RWPE1 (cell line): ENCODE measurements at places on chromosomes 1 and 21.

DNA sequence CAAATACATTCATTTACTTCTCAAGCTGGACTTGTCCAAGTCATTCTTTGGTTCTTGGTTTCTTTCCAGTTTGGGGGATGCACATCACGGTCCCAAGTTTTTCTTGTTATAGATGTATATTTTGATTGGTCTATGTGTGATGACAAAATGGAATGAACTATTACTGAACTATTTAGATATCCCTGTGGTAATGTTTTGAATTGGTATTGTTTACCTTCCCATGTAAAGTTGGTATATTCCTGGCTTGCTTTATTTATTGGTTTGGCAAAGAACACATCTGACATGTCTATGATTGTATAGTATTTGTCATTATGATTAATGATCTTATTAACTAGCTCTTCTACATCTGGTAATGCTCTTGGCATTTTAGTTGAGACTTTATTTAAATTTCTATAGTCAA is 22.4 kb upstream of the ZNF692 start:
- DNase-seq, result no peak

- no peak for DNase-seq
Observed at GRCh38 chr1:173191011-173191705, 16.0 kb downstream of the TNFSF4 start.

- DNase-seq, result no peak
Observed at GRCh38 chr1:190193508-190194115, 284.1 kb downstream of the BRINP3 start.

DNA sequence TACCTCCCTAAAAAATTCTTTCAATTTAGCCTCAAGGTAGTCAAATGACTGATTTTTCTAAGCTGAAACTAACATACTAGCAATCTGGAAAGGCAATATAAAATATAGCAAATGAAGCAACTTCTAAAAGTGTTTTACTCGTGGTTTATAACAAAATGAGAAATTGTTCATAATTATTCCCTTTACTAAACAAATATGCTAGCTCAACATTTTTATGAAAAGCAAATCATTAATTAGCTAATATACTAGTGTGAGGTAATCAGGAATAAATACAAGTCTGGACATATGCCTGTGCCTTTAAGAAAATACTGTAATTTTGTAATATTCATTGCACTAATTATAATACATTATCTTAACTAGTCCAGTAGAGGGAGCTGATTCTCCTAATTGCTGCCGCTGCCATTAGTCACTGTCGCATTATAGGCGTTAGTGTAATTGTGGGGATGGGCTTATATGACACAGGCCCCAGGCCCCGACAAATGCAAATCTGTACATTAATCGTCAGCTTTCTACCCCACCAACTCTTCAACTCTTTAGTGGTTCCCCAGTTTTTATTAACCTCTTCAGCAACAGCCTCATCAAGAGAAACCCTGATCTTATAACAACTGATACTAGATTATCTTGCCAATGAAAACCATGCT is 160.9 kb downstream of the GABPA start:
- DNase-seq, result peak; percentile 48

DNA sequence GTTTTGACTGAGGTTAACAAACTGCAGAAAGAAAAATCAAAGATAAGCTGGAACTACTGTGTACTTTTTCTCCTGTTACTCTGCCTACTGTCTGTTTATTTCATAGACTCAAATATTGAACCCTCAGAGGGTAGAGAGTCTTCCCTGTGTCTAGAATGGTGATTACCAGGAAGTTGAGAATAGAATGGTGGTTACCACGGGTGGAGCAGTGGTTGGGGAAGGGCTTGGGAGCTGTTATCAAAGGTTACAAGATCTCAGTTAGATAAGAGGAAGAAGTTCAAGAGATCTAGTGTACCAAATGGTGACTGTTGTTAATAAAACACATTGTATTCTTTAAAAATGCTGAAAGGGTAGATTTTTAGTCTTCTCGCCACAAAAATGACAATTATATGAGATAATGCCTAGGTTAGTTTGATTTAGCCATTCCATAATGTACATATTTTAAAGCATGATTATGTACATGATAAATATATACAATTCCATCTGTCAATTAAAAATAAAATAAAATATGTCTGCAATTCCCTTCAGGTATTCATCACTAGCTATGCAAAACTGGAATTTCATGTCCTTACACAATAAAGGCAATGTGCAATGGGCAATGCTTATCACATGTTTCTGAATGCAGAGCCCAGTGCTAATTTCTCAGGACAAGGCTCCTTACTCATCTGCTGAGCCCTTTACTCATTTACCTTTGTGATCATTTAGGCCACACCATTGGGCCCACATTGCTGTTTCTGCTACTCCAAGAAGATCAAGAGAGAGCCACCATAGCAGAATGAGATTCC is 474.3 kb upstream of the CAMK1G start:
- no peak for DNase-seq

GRCh38 chr1:31683997-31684396 is 19.8 kb downstream of the COL16A1 start:
- DNase-seq, result no peak

- no peak for DNase-seq
Observed at GRCh38 chr1:245043611-245043940, 111.2 kb upstream of the KIF26B start.

DNA sequence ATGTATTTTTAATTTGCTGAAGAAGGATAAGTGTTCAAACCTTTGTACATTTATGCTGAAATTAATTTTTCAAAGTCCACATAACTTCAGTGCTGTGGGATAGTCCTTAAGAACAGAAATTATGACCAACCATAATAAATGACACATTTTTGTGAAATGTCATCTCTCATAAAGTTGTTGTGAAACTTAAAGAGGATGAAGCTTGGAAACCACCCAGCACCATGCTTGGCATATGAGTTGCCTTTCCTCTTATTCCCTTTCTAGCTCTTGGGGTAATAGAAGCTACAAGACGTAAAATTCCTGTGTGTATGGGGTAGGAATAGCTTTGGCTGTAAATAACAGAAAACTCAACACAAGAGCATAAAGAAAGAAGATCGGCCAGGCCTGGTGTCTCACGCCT is 18.9 kb upstream of the USP24 start:
- DNase-seq, result no peak

DNA sequence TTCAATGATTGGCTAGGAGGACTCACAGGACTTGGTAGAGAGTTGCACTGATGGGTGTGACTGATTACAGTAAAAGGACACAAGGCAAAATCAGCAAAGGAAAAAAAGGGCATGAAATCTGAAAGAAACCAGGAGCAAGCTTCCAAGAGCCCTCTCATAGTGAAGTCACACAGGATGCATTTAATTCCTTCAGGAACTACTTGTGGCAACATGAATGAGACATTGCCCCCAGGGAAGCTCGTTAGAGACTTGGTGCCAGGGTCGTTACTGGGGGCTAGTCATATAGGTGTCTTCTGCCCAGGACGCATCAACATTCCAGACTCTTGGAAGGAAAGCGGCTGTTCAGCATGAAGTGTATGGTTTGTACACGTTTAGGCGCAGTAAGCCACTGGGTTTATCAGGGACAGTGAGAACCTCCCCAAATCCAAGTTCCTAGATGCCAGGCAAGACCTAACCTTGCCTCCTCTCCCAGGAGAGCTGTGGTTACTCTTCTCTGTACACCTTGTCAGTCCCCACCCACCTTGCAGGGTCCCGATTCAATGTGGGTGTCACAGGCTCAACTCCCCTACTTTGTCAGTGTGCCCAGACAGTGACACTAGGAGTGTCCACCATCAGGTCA is 26.0 kb upstream of the C2CD2 start:
- no peak for DNase-seq

GRCh38 chr1:212186427-212187207 is 98.6 kb upstream of the PPP2R5A start:
- no peak for DNase-seq

GRCh38 chr1:166485620-166486019 is 318.8 kb upstream of the FAM78B start:
- DNase-seq, result peak; percentile 4

DNA sequence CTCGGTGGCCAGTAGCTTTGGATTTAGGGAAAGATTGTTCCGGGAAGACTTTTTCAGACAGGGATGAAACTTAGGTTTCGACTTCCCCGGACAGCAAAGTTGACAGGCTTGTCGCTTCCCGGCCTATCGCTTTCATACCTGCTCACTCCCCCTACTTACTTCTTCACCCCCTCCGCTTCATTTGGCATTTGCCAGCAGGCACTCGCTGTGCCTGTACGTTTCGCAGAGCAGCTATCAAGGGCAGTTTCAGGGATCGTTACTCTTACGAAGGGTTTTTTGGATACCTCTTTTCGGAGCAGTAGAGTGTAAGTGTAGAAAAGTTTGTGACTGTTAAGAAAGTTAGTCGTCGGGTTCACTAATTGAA is 393 bp downstream of the BLZF1 start:
- DNase-seq, result peak; percentile 16

DNA sequence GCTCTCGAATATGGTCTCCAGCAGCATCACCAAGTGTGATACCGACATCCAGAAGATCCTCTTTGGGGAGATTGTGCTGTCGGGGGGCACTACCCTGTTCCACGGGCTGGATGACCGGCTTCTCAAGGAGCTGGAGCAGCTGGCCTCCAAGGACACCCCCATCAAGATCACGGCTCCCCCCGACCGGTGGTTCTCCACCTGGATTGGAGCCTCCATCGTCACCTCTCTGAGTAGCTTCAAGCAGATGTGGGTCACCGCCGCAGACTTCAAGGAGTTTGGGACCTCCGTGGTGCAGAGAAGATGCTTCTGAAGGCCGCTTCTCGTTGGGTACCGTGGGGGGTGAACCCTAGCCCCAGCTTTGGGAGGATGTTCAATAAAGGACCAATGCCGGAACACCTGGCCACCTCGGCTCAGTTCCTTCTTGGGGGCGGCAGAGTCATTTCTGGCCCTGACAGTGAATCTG is 1.3 kb downstream of the ACTRT2 start:
- no peak for DNase-seq

DNA sequence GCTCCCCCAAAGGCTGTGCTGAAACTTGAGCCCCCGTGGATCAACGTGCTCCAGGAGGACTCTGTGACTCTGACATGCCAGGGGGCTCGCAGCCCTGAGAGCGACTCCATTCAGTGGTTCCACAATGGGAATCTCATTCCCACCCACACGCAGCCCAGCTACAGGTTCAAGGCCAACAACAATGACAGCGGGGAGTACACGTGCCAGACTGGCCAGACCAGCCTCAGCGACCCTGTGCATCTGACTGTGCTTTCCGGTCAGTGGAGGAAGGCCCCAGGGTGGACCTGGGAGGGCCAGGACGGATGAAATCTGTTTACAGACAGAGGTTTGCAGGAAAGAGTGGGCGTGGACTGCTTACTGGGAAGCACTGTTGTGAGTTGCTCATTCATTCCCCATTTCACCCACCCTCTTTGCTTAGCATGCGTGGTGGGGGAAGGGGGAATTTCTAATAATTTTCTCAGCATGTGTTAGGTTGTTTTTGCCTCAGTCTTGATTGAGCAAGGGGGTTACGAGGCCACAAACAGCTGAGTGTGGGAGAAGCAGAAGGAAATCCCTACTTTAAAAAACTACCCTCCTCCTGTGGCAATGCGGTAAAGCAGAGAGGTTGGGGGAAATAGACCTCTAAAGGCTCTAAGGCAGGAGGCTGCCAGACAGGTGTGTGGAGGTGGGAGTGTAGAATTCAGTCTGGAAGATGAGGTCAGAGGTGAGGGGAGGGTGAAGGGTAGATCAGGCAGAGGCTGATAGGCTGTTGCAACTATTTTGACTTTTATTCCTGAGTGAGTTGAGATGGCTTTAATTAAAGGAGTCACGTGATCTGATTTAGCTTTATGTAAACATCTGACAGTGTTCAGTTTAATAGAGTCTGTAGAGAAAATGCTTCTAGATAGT is 1.3 kb downstream of the FCGR2A start:
- DNase-seq, result no peak

GRCh38 chr1:234605983-234606783 is 3.8 kb downstream of the IRF2BP2 start:
- no peak for DNase-seq

DNA sequence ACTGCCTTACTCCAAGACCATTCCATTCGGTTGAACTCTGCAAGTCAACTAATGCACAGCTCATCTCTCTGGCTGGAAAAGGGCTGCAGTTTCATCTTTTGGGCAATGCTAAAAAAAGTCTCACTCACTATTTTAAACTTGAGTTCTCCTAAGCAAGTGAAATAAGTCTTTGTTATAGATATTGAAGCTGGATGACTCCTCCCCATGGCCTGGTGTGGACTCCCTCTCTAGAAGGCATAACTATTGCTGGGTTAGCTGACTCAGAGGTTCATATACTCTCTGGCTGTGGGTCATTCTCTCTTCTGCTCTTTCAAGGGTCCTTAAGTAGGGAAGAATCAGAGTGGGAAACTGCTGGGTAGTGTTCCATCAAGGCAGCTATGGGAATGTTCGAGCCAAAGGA is 88.0 kb downstream of the XCL2 start:
- no peak for DNase-seq

- no peak for DNase-seq
Observed at GRCh38 chr1:204677864-204678263, 7.7 kb downstream of the LRRN2 start.

DNA sequence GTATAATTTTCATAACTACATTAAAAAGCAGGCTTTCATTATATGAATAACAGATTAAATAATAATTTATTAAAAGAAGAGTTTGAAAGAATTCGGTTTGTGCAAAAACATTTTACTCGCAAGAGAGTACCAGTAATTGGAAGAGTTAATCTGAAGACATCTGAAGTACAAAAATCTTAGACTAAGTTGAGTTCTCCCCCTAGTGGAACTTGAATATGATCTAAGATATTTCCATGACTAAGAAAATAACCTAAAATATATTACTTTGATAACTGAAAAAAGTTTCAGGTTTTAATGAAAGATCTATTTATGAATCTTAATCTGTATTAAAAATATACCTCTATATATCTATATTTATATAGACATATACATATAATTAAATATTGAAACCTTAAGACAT is 112.5 kb upstream of the GFI1 start:
- peak; percentile 23 for DNase-seq

DNA sequence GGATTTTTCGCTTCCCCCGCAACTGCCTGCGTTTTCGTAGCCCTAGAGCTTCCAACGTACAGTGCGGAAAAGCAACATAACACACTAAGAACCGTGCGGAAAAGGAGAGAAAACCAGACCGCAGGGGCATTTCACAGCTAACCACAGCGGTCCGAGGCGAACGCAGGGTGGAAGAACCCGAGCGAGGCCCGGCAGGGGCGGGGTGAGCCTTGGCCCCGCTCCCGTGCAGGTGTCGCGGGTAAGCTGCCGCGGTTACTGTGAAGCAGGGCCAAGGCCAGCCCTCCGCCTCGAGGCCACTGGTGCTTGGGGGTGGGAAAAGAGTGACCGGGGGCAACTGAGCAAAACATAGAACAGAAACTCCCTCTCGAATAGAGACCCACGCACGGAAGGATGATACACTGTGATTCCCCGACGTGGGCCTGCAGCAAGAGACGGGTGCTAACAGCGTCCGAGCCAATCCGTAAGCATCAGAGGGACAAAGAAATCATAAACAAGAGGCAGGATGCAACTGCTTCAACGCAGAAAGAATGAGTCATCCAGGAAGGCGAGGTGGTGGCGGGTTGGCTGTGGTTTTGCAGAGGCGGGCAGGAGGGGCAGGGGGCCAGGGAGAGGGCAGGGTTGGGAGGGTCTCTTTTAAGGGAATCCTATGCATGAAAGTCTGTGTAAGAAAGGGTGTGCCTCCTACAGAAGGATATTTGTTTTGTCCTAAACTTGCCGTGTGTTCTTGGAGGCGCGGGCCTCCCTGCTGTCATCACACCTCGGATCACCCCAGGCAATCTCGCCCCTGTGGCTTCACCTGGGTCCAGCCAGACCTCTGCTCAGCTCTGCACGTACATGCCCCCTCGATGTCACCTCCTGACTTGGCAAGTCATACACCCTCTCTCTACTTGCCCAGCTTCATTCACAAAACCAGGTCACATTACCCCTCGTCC is 7.3 kb downstream of the GNG4 start:
- peak; percentile 63 for DNase-seq

- no peak for DNase-seq
Observed at GRCh38 chr1:178614286-178614685, 101.4 kb downstream of the TEX35 start.
